Stromal cell of bone marrow (primary cell): ENCODE measurements at places on chromosomes 5 and 9.
A peak's percentile ranks its signal among the peaks of the same experiment; 100 is the strongest.

- no peak for DNase-seq
Observed at GRCh38 chr5:96193946-96194345, 232.3 kb upstream of the ELL2 start.

DNA sequence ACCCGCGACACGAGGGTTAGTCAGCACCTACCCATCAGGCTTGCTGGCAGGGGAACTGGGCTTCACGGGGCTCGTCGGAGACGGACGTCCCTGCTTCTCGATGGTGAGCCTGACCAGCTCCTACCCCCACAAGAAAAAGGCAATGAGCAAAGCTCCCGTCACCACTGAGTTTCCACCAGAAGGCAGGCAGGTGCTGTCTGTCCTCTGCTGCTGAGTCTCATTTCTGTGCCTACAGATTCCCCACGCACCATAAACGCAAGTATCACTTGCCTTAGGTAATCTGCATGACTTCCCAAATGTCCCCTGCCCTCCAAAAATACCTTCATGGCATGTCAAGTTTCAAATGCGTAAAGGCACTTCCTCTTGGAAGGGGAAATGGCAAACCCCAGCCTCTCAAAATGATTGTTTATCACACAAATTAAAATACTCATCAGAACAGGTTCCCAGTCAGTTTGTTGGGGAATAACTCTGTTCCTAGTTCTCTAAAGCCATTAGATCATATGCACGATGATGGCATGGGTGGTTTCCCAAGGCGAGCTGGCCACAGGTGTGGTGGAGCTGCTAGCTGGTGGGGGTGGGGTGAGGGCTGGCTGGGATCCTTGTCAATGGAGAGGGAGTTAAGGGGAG lies 85.0 kb downstream of the PRRT1B start:
- no peak for DNase-seq

- DNase-seq, result no peak
Observed at GRCh38 chr9:4069457-4070153, 230.3 kb downstream of the GLIS3 start.

- no peak for DNase-seq
Observed at GRCh38 chr5:10689391-10690081, 71.5 kb downstream of the DAP start.

DNA sequence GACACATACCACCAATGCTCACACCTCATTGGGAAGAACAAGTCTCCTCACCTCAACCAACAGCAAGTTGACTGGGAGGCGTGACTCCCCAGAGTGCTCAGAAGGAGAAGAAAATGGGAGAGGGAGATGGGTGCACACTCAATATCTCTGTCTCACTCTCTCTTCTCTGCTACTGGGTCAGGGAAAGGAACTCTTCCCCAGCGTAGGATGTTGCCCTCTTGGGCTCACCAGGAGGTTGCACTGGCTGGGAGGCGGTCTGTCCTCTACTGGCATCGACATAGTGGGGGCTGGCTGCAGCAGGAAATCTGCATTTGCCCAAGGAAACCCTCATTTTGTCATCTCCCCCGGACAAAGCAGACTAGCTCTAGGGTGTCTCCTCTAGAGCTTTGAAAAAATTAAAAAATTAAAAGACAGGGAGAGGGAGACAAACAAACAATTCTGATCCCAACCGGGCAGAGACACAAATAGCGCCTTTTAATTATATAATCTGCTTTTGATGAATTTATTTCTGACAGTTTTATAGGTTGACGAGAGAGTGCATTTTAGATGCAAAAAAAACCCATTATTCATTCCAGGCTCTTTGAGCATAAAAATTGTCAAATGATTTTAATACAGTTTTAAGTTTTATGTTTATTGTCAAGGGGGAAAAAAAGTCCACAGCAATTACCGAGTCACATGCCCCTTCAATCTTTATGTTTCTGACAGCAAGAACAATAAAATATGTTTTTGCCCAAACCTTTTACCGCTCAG lies 179.3 kb upstream of the MVB12B start:
- DNase-seq, result no peak

GRCh38 chr5:93782978-93783377 lies 41.6 kb upstream of the POU5F2 start:
- peak; percentile 4 for DNase-seq

- DNase-seq, result no peak
Observed at GRCh38 chr9:21615446-21615845, 133.3 kb upstream of the IFNE start.
